HAP-1 (cell line): ENCODE measurements at places on chromosomes 5 and 9.

GRCh38 chr9:81080185-81080584 lies 609.2 kb downstream of the TLE1 start:
- no peak for DNase-seq

DNA sequence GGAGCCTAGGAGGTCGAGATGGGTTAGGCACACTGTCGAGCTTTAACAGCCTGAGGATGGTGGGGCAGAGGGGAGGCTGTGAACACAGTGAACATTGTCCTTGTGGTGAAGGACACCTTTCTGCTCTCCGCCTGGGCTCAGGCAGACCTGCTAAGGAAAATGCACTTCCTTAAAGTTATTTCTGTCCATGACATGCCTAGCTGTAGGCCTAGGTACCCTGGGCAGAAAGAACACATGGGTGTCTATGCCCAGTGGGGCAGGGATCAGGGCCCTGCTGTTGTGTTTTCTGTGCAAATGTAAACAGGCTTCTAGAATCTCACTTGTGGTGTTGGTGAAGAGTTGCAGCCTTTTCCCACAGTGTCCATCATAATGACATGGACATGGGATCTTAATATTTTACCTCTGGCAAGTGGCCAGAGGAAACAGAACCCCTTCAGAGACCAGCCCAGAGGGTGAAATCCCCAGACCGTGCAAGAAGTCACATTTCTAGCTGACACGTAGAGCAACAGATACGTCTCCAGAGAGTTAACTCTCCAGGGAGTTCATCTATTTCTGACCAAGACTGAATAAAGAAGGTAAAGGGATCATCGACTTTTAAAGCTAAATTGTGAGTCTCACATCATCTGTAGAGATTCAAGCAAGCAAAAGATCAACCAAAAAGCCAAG lies 79.2 kb downstream of the C9orf152 start:
- no peak for DNase-seq

DNA sequence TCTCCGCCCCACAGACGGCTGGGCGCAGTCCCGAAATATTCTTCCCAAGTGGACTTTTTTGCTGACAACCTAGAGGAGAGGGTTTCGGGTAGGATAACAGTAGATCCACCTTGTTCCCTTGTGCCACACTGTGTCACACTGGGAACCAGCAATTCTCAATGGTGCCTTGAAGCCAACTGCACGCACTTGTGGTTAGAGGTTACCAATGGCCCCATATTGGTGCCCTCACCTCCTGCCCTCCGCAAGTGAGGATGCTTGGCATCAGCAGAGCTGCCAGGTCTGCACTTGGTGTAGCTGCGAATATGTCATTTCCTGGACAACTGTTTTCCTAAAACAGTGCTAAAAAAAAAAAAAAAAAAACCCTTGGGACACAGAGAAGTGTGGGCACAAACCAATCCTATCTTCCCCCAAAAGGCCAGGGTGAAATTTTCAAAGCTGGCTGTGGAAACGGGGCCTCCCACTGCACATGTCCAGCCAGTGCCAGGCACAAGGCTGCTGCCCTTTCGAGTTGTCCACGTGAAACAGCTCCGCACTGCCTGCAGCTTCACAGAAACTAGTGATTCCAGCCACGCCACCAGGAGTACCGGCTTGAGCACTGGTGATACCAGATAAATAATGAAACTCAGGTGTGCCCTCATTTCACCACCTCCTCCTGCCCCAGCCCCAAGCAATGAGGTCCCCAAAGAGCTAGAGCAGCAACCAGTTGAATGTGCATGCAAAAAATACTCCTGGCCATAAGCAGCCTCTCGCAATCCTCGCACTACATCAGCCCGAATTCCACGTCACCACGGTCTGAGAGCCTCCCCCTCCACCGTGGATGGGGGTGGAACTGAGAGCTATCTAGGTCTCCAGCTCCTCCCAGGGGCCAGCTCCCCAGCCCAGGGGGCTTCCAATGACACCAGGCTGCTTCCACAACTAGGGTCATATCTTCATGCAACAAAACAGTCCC lies 51.2 kb downstream of the USP20 start:
- DNase-seq = no peak

DNA sequence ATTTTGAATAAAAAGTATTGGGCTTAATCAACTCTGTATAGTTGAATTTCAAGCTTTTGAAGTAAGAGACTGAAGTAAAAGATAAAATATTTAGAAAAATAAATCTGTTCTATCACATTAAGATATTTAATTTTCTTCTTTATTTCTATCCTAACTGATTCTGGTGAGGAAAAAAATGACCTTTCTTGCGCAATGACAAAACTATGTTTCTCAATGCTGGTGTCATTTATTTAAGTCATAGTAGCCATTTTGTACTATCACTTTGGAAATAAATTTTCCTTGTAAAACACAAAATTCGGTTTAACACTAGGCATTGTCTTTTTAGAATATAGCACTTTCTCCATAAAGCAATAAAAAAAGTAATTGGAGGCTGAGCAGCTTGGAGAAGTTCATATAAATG lies 728.0 kb downstream of the CDH9 start:
- DNase-seq = no peak

- DNase-seq = no peak
These were observed 23.5 kb downstream of the GRAMD2B start for GRCh38 chr5:126446498-126447224.

DNA sequence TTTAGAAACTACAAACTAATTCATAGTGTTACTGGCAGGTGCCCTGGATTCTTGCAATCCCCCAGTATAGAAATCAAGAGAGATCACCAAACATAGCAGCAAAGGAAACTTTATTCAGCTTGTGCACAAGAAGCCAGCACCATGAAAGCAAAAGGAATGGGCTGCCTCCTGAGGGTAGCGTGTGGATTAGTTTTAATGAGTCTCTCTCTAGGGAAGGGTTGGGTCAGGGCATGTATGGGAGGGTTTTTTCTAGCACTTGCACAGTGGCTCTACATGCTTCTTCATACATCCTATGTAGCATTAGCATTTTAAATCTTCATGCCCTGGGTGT lies 38.4 kb downstream of the LYRM7 start:
- DNase-seq = no peak

DNA sequence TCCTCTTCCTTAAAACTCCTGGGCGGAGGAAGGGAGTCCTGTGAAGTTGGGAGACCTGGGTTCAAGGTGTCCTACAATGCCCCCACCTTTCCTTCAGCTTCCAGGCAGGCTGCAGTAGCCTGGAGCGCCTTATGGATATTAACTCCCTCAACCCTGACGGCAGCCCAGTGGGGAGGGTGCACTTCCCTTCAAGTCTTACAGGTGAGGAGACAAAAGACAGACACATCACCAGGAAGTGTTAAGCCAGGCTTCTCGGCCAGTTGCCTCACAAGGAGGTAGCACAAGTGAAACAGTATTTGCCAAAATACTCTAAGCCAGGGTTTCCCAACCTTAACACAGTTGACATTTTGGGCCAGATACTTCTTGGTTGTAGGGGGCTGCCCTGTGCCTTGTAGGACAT lies 4.2 kb downstream of the TRIM7 start:
- no peak for DNase-seq

DNA sequence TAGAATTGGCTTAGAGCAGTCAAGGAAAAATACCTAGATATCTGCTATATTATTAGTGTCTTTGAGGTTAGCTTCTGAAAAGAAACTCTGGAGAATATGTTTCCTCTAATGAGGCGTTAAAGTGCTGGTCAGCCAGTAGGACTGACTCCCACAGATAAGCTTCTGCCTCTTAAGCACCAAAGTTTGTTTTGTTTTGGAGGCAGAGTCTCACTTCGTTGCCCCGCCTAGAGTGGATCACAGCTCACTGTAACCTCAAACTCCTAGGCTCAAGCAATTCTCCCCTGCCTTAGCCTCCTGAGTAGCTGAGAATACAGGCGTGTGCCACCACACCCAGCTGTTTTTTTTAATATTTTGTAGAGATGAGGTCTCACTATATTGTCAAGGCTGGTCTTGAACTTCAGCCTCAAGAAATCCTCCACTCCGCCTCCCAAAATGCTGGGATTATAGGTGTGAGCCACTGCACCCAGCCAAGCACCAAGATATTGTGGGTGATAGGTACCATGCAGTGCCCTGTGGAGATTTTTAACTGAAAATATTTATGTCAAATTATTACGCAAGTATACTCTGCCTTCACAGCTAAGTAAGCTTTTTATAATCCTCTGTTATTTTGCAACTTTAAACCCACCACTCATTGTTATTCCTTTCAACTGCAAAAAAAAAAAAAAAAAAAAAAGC lies 24.7 kb upstream of the TMEM171 start:
- no peak for DNase-seq

GRCh38 chr5:81506378-81506777 lies 112.4 kb upstream of the ACOT12 start:
- no peak for DNase-seq

DNA sequence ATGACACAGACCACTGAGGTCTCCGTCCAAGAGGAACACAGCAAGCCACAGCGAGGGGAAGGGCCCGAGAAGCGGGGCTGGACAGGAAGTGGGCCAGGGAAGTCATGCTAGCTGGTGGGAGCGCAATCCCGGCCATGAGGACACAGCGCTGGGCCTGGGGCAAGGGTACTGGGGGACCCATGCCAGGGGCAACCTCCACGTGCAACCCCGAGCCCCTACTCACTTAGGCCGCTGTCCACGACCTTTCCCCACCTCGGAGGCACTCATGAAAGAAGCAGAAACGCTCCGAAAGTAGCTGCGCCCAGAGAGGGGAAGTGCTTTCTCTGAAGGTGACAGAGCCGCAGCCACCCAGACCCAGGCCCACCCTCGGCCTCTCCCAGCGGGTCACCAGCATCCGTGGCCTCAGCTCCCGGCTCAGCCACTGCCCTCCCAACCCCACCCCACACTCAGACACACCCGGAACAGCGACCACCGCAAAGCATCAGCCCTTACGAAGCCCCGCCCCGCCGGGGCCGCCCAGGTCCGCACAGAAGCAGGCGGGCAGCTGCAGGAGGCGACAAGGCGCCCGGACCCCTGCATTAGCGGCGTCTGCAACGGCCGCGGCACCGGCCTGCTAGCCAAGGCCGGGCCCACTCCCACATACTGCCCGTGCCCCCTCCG lies 782 bp downstream of the BICD2 start:
- DNase-seq = no peak

DNA sequence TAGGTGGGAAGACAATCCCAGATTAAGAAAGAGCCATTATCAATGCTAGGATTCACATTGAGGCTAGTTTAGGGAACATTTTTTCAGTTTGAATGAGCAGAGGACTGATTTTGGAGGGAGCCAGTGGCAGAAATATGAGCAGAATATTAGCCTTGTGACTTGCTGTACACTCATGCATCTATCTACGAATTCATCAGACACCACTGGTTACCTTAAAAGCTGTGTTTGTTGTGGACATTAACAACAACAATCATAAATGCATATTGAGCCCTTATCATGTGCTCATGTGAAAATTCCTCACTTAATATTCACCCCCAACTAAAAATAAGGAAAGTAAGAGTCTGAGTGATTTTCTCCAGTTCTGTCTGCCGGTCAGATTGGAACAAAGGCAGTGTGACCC lies 9.9 kb upstream of the SH3TC2 start:
- no peak for DNase-seq

- no peak for DNase-seq
These were observed 42.0 kb upstream of the TIMD4 start for GRCh38 chr5:157004893-157005551.

DNA sequence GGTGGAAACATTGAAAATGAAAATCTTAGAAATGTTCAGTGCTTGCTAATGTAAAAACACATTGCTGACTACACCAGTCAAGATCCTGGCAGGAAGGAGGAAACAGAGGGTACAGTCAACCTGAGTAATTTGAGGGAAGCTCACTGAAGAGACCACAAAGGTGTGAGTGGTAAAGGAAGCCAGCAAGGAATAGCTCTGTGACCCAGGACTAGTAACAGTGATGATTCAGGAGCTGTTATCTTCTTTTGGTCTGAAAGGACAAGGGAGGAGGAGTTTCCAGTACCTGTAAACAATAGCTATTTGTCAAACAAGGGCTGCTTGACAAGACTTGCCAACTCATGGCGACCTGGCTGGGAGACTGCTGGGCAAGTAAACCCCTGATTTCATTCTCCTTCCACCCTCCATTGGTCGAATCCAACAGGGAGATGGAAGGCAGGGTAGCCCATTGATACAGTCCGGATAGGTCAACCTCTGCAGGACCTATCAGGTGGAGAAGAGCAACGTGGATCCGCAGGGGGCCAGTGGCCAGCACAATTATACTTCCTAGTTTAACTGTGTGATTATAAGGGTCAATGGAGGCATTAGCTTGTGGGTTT lies 68.1 kb downstream of the MAMDC2 start:
- DNase-seq = no peak

DNA sequence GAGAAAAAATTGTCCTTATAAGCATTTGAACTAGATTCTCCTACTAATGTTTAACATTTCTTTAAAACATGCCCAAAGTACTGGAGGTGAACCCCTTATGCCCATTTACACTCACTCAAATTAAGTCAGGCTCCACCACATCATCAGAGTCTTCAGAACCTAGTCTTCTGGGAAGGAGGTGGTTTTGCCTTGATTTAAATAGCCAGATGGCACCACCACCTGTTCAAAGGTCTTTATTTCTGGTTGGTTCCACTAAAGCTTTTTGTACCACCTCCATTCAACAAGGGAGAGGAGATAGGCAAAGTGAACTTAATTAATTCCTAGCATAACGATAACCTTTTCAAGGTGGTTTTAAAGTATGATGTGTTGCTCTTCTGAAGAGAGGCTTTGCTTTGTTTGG lies 189.5 kb downstream of the SLF1 start:
- DNase-seq = no peak

DNA sequence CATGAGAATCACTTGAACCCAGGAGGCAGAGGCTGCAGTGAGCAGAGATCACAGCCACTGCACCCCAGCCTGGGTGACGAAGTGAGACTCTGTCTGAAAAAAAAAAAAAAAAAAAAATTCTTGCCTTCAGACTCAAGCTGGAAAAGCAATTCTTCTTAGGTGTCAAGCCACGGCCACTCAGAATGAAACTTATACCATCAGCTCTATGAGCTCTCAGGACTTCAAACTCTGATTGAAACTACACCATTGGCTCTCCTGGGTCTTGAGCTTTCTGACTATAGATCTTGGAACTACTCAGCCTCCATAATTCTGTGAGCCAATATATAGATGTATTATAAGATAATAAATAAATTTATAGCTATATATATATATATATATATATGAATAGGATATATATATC lies 12.9 kb upstream of the FGF10 start:
- no peak for DNase-seq

DNA sequence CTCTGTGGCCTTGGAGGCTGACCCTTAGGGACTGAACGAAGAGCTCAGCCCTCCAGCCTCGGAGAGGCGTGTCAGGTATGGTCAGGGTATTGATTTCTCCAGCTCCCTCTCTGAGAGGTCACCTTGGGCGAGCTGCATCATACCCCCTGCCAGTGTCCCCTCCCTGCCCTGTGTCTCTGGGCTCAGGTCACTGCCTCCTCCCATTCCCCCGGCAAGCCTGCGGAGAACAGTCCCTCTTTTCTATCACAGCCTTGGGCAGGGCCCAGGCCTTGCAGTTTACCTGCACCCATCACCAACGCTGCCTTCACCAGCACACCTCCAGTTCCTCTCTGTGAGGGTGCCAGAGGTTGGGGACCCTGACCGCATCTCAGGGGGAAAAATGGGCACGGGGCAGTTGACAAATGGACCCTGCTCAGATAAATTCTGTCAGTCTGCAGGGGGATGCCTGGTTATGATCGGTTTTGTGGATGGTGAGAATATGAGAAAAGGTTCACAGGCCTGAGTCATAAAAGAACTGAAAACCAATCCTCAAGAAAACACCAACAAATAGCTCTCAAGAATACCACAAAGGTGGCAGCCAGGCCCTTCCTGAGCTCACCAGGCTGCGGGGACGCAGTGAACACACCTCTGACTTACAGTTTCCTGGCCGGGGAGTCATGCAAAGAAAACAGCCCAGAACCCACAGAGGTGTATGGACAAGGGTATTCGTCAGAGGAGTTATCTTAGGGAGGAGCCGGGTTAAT lies 24.7 kb upstream of the RXRA start:
- no peak for DNase-seq
